GM12878 (cell line): ENCODE measurements at places on chromosomes 7 and 10.

DNA sequence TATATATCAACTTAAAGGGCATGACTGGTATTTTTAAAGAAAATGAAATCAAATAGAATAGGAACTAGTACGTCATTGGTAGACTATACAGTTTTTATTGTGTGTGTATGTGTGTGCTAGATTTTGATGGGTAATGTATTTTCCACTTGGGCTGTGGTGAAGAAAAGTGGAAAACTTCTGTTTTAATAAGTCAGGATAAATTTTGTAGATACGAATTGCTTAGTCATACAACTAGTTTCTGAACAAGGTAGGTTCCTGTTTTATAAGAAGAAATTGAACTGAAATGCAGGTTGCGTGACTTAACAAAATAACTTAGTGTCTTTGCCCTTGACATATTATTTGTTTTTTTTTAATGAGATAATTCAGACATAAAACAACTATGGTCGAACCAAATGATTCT, 24.3 kb downstream of the UBN2 start:
- no peak for DNase-seq
- H3K36me3 ChIP-seq: no peaks in the 10 kb centered on the region
- no peak overlapping the region for H3K27ac ChIP-seq
- H3K4me1 ChIP-seq: no peaks in the 10 kb centered on the region

DNA sequence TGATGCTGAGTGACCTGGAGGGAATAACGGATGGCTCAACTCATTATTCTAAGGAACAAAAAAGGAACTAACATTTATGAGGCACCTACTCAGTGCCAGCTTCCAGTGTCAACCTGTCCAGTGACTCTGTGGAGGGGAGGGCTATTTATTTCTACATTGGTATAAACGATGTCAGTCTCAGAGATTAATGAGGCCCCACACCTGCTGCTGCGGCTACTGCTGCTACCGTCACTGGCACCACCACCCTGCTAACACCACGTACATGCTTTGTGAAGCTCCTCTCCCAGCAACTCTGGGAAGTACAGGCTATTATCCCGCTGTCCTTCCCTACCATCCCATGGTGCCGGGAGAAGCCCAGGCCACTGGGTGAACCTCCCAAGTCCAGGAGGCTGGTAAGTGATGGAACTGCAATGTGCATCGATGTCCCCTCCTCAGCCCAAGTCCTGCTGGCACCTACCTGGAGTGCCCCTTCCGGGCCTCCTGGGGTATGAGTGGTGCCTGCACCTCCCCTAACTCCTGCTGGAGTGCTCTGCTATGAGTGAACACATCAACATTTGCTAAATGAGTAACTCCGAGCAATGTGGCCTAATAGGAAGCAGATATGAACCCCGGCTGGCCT, 101.5 kb downstream of the ARHGAP22 start:
- DNase-seq: no peak
- no peaks in the 10 kb centered on the region for H3K36me3 ChIP-seq
- H3K27me3 ChIP-seq: no peaks in the 10 kb centered on the region
- no peak overlapping the region for H3K27ac ChIP-seq
- peaks cover 9% of the 10 kb centered on the region for H3K4me1 ChIP-seq

DNA sequence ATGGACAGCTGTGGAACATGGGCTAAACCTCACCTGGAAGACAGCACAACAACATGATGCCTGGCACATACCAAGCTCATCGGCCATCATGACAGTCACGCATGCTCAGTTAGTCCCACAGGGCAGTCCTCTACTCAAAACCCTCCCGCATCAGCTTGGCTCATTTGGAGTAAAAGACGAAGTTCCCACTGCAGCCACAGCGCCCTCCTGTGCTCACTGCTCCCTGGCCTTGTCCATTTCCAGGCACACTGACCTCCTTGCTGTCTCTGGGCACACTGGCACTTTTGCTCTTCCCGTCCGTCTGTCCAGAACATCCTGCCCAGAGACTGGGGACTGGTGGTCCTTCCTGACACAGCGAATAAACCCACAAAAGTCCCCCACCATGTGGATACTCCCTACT, 66.2 kb downstream of the LARP4B start:
- H3K36me3 ChIP-seq: peaks cover 11% of the 10 kb centered on the region

- peaks cover 22% of the 10 kb centered on the region for H3K4me1 ChIP-seq
- H3K36me3 ChIP-seq: peaks cover 18% of the 10 kb centered on the region
- peak overlapping the region; percentile 63 for H3K27ac ChIP-seq
- no peaks in the 10 kb centered on the region for H3K27me3 ChIP-seq
These were observed 27.8 kb downstream of the DCLRE1C start for GRCh38 chr10:14926061-14926470.

DNA sequence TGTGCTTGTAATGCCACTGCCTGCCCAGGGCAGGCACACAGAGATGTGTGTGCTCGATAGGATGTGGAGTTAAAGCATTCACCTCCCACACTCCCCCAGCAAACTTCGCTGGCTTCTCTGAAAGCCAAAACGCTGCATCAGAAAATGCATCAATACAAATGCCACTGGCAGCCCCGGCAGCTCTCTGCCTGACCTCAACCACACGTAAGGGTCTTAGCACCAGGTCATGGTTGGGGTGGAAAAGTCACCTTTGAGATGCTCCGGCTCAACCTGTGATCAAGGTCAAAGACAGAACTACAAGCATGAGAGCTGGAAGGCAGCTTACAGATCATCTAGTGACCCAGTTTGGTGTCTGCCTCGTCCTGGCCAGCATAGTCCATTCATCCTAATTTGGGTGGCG, 114.4 kb upstream of the NANOS1 start:
- H3K27me3 ChIP-seq: no peaks in the 10 kb centered on the region
- no peak for DNase-seq
- H3K27ac ChIP-seq: no peak overlapping the region
- no peak overlapping the region for H3K4me3 ChIP-seq
- no peaks in the 10 kb centered on the region for H3K36me3 ChIP-seq

DNA sequence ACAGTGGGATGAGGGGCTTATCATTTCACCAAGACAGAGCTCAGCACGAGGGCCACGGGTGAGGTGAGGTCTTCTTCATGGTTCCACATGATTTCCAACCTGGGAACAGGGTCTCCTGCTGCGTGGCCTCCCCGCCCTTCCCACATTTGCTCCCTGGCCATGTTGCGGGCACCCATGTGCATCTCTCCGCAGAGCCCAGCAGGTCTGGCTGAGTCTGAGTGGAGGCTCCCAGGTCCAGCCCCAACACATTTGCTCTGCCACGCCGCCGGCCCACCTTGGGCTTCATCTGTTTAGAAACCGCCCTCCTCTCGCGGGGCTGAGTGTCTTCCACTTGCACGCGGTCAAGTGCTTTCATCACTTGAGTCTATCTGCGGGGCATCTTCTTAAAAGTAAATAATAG, 14.8 kb upstream of the PRKAR1B start:
- no peak overlapping the region for H3K4me3 ChIP-seq
- H3K27ac ChIP-seq: no peak overlapping the region
- H3K27me3 ChIP-seq: no peaks in the 10 kb centered on the region
- no peak for DNase-seq

- H3K27me3 ChIP-seq: no peaks in the 10 kb centered on the region
- H3K4me3 ChIP-seq: no peak overlapping the region
- no peaks in the 10 kb centered on the region for H3K36me3 ChIP-seq
- no peak overlapping the region for H3K27ac ChIP-seq
- no peaks in the 10 kb centered on the region for H3K4me1 ChIP-seq
These were observed 225.8 kb downstream of the MAD1L1 start for GRCh38 chr7:2006921-2007381.

DNA sequence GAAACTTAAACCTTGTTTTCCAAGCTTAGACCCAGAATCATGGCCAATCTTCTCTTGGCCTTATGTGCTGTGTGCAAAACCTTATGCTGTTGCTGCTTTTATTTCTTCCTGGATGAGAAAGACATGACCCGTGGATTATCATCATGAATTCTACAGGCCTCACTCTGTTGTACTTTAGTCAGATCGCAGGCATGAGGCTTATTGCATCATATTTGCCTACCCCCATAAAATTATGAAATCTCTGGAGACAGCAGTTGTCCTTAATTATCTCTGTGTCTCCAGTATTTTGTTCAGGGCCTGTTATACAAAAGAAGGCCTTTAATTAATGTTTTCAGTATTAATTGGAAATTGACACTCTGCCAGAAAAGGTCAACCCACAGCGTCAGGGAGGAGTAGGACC, 71.6 kb downstream of the PLCE1 start:
- H3K4me1 ChIP-seq: no peaks in the 10 kb centered on the region
- DNase-seq: no peak
- no peak overlapping the region for H3K4me3 ChIP-seq
- no peaks in the 10 kb centered on the region for H3K36me3 ChIP-seq

- H3K4me3 ChIP-seq: no peak overlapping the region
- H3K27me3 ChIP-seq: no peaks in the 10 kb centered on the region
- H3K4me1 ChIP-seq: peaks cover 32% of the 10 kb centered on the region
- DNase-seq: no peak
- H3K36me3 ChIP-seq: no peaks in the 10 kb centered on the region
These were observed 225.3 kb downstream of the PTEN start for GRCh38 chr10:88088441-88089340.

GRCh38 chr7:4613846-4614548, 68.1 kb upstream of the FOXK1 start:
- H3K27ac ChIP-seq: no peak overlapping the region
- H3K27me3 ChIP-seq: no peaks in the 10 kb centered on the region; the same call in 1 of the 2 replicates
- no peak for DNase-seq
- peaks cover 7% of the 10 kb centered on the region for H3K4me1 ChIP-seq
- no peak overlapping the region for H3K4me3 ChIP-seq

DNA sequence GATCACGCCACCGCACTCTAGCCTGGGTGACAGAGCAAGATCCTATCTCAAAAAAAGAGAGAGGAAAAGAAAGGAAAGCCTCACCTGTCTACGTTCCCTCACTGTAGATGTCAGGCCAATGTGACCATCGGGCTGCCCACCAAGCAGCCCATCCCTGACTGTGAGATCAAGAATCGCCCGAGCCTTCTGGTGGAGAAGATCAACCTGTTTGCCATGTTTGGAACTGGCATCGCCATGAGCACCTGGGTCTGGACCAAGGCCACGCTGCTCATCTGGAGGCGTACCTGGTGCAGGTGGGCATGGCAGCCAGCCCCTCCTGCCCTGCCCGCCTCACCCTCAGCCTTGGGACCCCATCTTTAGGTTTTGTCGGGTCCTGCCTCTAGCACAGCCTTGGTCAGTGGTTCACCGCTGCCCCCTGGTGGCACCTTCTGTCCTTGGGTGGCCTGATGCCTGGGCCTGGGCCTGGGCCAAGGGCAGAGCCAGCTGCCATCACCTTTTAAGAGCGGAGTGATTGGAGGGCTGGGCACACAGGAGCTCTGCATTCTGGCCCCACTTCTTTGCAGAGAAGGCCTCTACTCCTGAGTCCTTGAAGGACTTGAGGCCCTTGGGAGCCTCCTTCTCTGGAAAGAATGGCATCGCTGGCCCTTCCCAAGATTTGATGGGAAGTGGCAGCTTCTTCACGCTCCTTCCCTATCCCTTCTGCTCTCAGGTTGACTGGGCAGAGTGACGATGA, 14.4 kb upstream of the AHCYL2 start:
- H3K4me1 ChIP-seq: no peaks in the 10 kb centered on the region
- no peaks in the 10 kb centered on the region for H3K27me3 ChIP-seq
- H3K27ac ChIP-seq: no peak overlapping the region
- DNase-seq: no peak
- no peaks in the 10 kb centered on the region for H3K36me3 ChIP-seq

DNA sequence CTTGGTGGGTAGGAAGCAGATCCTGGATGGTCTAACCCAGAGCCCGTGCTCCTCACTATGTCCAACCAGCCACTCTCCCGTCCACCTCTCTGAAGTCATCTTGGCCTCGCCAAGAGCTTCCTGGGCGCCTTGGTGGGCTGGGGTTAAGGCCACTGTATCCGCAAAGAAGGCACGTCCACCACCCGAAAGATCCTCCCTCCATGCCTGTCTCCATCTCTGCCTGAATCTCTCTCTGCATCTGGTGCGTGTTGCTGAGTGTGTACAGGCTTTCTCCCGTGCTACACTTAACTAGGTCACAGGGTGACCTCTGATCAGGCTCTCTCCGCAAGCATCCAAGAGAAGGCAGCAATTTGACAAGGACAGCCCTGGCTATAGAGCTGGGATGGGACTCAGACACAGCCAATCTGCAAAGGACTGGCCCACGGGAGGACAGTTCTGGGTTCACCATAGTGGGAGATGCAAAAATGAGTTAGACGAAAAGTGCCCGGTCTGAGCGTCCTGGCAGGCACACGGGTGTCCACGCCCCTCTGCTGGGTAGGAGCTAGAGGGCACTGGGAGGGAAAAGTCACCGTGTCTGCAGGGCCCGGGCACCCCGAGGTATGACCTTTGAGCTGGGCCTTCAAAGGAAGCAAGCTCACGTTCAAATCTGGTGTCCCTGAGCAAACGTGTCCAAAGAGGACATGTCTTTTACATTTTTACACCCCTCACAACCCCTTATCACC, 9.4 kb upstream of the RFC2 start:
- peaks cover 33% of the 10 kb centered on the region for H3K4me1 ChIP-seq
- H3K27me3 ChIP-seq: no peaks in the 10 kb centered on the region
- H3K36me3 ChIP-seq: no peaks in the 10 kb centered on the region
- H3K27ac ChIP-seq: no peak overlapping the region
- H3K4me3 ChIP-seq: no peak overlapping the region
- no peak for DNase-seq

DNA sequence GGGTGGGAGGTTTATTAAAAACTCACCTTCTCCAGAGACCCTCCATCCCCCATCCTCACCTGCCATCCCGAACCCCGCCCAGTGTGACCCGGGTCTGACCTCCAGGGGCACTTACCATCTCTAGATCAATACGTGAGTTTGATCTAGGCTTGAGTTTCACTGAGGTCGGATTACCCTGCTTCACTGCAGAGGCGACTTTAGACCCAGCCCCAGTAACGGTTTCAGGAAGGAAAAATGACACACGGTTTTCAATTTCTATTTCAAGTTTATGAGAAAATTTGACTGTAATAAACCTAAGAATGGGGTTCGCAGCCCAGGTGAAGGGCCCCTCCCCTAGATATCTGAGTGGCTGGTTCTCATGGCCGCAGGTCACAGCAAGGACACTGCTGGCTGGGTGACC, 33.1 kb downstream of the RCC1L start:
- H3K36me3 ChIP-seq: peaks cover 5% of the 10 kb centered on the region
- H3K27ac ChIP-seq: no peak overlapping the region
- H3K4me1 ChIP-seq: no peaks in the 10 kb centered on the region
- H3K4me3 ChIP-seq: no peak overlapping the region

GRCh38 chr7:149626972-149627371, 129.4 kb upstream of the ZNF746 start:
- no peak for DNase-seq
- no peak overlapping the region for H3K27ac ChIP-seq
- peaks cover 5% of the 10 kb centered on the region; the same call in 1 of the 2 replicates for H3K27me3 ChIP-seq
- H3K36me3 ChIP-seq: no peaks in the 10 kb centered on the region
- H3K4me3 ChIP-seq: no peak overlapping the region
